ENCODE measurements at places on chromosomes 5 and 9.

DNA sequence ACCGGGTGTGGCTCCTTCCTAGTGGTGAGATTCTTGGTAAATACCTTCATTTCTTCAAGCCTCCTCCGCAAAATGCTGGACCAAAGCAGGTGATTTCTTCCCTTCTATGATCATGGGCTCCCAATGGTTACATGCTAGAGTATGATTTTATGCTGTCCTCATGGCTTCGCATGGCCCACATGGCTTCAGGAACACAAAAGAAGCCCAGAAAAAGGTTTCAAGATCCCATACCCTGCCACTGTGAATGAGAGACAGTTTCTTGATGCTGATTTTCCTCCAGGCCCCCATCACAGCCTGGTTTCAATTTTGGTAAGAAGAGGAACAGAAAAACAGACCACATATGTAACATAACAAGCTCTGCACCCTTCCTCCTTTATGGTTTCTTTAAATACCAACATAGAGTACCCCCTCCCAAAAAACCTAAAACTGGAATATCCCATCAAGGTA is 2.4 kb upstream of the RXFP3 start:
- no peak for DNase-seq

- no peak for DNase-seq
Measured at GRCh38 chr9:35871545-35871944, 1.3 kb upstream of the OR13J1 start.

DNA sequence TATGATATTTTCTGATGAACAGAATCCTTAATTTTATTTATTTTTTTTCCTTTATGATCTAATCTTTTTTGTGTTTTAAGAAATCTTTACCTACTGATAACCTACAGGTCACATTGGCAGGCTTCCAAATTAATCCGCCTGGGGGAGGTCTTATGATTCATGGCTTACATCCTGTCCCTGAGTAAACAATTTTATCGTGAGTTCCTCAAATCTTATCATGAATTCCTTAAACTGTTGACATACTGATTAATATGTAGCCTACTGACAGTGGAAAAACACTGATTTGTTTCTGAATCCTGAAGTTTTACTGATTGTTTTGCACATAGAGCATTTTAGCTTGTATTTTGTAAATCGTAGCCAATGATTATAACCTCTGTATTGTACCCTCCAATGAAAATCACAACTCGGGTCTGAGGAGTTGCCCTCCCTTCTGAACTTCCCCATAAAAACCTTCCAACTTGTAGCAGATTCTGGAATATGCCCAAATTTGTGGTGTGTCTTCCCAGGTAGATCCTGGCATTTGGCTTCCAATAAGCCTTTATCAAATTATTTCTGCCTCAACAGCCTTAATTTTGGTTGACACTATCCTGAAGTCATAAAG is 105.6 kb downstream of the VCAN start:
- DNase-seq = peak; percentile 32

DNA sequence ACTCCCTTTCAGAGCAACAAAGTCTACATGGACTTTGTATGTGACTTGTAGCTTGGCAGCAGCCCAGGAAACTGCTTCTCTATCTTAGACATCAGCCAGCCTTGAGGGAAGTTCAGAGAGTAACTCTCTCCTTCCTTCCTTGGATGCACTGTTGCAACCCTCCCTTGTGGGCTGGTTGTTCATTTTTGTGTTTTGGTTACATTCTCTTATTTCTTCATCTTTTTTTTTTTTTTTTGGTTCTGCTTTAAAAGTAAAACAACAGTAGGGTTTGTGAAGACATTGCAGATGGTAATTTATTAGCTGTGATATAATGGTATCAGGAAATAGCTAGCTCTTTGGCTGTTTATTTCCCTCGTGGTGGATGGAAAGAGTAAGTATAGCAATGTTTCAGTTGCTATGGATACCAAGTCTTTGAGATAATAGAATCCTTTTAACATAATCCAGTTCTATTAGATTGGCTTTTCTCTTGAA is 97.9 kb upstream of the MAMDC2 start:
- peak; percentile 12 for DNase-seq

- DNase-seq = no peak
Measured at GRCh38 chr9:20065046-20065445, 276.2 kb upstream of the SLC24A2 start.

DNA sequence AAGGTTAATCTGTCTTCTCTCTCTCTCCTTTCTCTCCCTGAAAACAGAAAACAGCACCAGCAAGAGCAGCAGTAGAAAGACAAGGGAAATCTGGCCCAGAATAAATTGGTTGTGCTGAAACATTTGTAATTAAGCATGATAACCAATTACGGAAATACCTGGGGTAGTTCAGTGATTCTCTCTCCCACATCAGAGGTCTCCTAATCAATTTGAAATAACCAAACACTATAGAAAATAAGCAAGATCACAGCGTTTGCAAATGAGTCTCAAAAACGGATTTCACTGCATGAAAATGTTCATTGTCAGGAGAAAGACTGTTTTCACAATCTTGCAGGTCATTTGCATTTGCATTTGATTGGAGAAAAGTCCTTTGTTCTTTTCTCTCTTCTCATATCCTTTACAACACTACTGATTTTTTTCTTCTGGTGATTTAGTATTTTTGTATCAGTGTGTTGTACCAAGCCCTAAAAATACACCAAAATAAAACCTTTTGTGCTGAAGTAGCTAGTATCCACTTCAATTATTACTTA is 36.8 kb upstream of the CDH6 start:
- no peak for DNase-seq

Measured in kidney capillary endothelial cell (primary cell).